Hematopoietic multipotent progenitor cell treated with erythropoietin and hydrocortisone succinate and interleukin-3 and kit ligand, for 6 days (in vitro differentiated cells): ENCODE measurements at places on chromosomes 12 and 14.

DNA sequence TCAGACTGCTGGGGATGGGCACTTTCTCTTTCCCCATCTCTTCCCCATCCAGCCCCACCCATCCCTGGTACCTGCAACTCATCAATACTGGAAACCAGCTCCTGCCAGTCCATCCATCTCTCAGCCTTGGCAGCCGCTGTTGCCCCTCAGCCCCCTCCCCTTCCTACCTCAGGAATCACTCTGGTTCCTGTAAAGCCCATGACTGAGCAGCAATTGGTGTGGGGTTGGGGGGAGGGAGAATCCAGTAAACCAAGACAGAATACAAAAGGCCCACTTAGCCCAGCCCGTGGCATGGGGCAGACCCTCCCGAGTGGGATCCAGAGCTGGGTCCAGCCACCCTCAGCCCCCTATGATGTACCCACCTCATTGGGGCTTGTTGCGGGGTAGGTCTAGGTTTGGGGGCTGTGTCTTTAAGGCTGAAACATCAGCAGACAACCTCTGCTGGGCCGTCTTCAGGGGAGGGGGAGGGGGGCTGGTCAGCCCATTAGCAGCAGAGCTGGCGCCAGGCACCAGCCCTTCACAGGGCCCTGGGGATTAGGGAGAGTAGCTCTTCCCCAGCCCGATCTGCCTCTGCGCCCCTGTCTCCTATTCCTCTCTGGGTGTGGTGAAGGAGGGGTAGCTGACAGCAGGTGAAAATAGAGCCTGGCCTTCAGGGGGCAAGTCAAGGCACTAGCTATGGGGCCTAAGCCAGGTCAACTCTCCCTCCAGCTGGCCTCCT is 702 bp upstream of the PRPH start:
- DNase-seq, result no peak

DNA sequence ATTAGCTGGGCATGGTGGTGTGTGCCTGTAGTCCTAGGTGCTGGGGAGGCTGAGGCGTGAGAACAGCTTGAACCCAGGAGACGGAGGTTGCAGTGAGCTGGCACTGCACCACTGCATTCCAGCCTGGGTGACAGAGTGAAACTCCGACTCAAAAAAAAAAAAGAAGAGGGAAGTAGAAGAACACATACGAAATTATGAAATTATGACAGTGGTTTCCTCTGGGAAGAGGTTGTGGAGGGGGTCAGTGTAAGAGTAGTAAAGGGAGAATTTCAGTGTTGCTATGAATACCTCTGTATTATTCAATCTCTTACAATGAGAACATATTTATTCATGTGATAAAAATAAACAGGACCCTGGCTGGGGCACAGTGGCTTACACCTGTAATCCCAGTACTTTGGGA is 24.7 kb upstream of the CSRNP2 start:
- no peak for DNase-seq

- DNase-seq, result no peak
These were observed 39.8 kb downstream of the NOPCHAP1 start for GRCh38 chr12:105025890-105026289.

GRCh38 chr14:99938896-99939295 is 126.3 kb upstream of the EVL start:
- DNase-seq, result no peak

GRCh38 chr14:90451443-90451842 is 54.6 kb downstream of the CALM1 start:
- no peak for DNase-seq

GRCh38 chr14:76644855-76645518 is 116.3 kb upstream of the VASH1 start:
- peak; percentile 57 for DNase-seq

DNA sequence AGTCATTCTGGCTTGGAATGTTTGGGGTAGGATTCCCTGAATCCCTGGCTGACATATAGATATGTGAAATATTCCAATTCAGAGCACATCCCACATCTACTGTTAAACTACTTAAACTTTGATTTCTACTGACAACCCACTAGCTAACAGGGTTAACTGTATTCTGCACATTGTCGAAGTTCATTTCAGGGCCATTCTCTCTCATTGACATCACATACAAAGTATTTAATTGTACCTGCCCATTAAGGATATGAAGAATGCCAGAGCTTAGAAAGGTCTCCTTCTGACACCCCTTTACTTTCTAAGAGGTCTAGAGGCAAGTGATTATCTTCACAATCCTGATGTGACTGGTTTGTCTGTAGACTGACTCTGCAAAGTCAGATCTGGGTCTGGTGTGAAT is 2.8 kb upstream of the DCN start:
- DNase-seq, result no peak

DNA sequence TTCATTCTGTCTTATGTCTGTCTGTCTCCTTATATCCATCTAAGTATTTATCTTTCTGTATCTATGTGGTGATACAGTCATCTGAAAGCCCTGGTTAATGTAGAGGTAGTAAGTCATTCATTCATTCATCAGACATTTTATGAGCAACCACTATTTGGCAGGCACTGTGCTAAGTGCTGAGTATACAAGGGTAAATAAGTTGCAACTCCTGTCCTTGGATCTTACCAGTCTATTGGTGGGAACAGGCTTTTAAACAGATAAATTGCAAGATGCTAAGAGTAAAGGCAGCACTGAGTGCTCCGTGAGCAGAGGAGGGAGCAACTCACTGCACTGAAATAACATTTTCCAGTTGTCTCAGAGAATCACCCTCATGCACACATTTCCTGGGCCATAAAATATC is 68.6 kb downstream of the TMEM30B start:
- no peak for DNase-seq

GRCh38 chr12:69348162-69348938 is at the start of gene LYZ:
Gene LYZ, plus strand, starts transcription at chr12:69348381. Its CDS starts 28 bp downstream, at chr12:69348409.
- peak; percentile 69 for DNase-seq

- peak; percentile 77 for DNase-seq
These were observed 15.1 kb downstream of the RNF41 start for GRCh38 chr12:56206452-56207166.

- DNase-seq, result no peak
These were observed 411.9 kb downstream of the TMEM121 start for GRCh38 chr14:105938055-105938863.

- no peak for DNase-seq
These were observed 184.3 kb upstream of the C14orf180 start for GRCh38 chr14:104395276-104395675.

DNA sequence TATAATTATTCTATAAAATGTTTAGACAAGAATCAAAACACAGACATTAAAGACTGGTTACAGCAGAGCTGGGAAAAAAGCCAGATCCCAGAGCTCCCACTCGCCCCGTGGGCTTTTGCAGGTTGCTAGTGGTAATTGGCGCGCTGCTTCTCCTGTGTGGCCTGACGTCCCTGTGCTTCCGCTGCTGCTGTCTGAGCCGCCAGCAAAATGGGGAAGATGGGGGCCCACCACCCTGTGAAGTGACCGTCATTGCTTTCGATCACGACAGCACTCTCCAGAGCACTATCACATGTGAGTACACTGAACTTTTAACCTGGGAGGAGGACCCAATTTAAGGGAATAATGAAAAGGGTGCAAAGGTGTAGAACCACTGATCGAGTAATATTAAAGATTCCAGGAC is 7.5 kb downstream of the TMEM52B start:
- DNase-seq, result peak; percentile 36

GRCh38 chr12:88052686-88053085 is 23.5 kb upstream of the C12orf50 start:
- DNase-seq, result peak; percentile 71

DNA sequence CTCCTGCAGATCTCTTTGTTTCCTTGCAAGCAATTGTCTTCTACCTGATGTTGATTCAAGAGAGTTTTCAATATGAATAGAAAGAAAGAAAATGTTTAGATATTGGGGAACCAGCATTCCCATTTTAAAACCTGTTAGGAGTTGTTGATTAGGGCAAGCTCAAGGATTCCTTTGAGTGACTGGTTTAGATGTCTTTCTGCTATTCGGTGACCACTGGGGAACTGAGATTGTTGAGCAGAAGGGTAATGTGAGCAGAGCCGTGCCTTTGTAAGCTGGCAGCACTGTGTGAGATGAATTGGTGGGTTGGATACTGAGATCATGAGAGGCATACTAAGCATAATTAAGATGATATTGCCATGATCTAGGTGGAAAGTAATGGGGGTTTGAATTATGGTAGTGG is 39.1 kb upstream of the PAPLN start:
- DNase-seq, result no peak

- no peak for DNase-seq
These were observed 27.8 kb downstream of the SMCO2 start for GRCh38 chr12:27474344-27474743.

- no peak for DNase-seq
These were observed 560.3 kb downstream of the GALC start for GRCh38 chr14:87432698-87433097.

DNA sequence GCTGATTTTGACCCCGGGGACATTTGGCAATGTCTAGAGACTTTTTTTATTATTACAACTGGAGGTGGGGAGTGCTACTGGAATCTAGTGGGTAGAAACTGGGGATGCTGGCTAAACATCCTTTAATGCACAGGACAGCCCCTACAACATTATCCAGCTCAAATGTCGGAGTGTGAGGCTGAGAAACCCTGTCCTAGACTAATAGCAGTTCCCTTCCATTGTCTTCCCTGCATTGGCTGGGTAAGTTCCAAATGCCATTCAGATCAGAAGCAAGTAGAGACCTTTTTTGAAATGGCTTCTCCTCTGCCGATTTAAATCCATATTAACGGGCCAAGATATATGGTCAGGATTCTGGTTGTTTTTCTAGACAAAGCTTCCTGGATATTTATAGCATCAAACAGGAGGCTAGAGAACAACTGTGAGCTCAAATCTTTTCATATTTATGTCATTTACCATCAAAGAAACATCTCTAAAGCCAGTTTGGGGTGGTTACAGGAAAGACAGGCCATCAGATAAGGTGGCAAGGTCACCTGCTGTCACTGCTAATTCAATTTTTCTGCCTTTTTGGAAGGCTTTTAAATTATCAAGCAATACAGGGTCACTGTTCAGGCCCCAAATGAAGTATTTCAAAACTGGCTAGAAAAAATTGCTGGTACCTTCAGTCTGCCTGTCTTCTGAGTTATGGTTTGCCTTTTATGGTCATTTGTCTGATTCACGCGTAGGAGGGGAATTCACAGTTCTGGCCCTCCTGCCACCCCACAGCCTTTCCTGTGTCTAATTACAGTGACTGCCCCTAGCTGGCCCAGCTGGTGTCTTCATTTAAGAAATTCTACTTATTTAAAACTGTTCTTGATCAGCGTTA is 20.1 kb upstream of the AKAP5 start:
- no peak for DNase-seq

- DNase-seq, result no peak
These were observed 30.1 kb downstream of the ANAPC7 start for GRCh38 chr12:110373425-110373824.

- DNase-seq, result no peak
These were observed 706.9 kb upstream of the TMEM132C start for GRCh38 chr12:127560041-127560478.

GRCh38 chr14:100256339-100256895 is 17.5 kb downstream of the YY1 start:
- DNase-seq, result no peak

- no peak for DNase-seq
These were observed 123.5 kb upstream of the ATF1 start for GRCh38 chr12:50640321-50640939.

- no peak for DNase-seq
These were observed 454.3 kb upstream of the LMO3 start for GRCh38 chr12:17060260-17060659.

GRCh38 chr12:50985322-50985721 is 33.0 kb downstream of the HIGD1C start:
- DNase-seq, result no peak

GRCh38 chr12:84785951-84786350 is 126.6 kb downstream of the SLC6A15 start:
- no peak for DNase-seq

DNA sequence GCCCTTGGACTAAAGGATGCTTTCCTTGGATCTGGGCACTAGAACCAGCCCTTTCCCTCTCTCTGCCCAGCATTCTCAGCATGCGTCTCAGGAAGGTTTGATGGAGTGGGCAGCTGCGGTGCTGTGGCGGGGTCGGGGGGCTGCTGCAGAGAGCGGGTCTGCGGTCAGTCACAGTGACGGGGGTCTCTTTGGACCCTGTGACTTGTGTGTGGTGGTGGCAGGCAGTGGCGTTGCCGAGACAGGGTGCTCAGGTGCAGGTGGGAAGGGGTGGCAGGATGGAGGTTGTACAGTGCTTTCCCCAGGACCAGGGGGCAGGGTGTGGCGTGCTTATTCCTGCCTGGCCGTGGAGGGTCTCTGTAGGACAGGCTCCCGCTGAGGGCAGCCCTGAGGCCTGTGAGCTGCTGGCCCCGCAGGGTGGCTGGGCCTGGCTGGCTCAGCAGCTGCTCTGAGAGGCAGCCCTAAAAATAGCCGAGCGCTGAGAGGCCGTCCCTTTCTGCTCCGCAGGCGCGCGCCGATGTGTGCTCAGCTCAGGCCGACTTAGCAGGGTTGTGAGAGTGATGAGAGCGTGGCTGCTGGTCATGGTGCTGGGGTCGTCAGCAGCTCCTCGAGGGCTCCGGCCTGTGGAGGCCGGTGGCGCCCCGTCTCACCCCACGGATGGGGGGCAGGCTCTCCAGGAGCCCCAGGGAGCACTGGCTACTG is 9.7 kb downstream of the PACS2 start:
- no peak for DNase-seq

DNA sequence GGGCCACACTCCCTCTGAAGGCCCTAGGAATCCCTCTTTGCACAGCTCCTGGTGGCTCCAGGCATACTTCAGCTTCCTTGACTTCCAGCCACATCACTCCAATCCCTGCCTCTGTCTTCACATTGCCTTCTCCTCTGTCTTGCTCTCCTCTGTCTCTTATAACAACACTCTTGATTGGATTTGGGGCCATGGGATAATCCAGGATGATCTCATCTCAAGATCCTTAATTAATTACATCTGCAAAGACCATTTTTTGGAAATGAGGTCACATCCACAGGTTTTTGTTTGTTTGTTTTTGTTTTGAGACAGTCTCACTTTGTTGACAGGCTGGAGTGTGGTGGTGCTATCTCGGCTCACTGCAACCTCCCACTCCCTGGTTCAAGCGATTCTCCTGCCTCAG is 88.7 kb downstream of the TMTC1 start:
- DNase-seq, result no peak

- no peak for DNase-seq
These were observed 84.1 kb downstream of the ITPR2 start for GRCh38 chr12:26748741-26749431.

GRCh38 chr14:87034680-87035079 is 958.3 kb downstream of the GALC start:
- DNase-seq, result no peak

- DNase-seq, result no peak
These were observed 117.8 kb downstream of the TTC7B start for GRCh38 chr14:90698379-90698869.

GRCh38 chr12:59398164-59398563 is 197.7 kb upstream of the SLC16A7 start:
- no peak for DNase-seq
